ENCODE measurements at places on chromosomes 7 and 10.

DNA sequence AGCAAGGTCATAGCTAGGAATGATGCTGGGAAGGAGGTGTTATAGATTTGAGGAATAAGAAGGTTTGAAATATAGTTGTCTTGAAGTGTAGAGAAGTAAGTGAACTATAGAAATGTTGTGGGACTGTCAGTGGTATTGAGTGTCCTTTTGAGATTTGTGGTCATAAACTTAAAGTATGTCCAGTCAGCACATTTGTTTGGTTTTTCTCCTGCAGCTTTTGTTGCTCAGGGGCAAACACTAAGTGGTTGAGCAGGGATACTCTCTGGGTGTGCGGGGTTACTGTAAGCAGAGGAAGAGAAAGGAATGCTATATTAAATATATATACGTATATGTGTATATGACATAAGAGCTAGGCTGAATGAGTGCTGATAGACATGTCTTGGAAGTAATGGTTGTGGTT is 67.1 kb downstream of the HECTD2 start:
- DNase-seq, result no peak

- no peak for DNase-seq
Measured at GRCh38 chr7:96218664-96219243, 103.1 kb downstream of the SLC25A13 start.

DNA sequence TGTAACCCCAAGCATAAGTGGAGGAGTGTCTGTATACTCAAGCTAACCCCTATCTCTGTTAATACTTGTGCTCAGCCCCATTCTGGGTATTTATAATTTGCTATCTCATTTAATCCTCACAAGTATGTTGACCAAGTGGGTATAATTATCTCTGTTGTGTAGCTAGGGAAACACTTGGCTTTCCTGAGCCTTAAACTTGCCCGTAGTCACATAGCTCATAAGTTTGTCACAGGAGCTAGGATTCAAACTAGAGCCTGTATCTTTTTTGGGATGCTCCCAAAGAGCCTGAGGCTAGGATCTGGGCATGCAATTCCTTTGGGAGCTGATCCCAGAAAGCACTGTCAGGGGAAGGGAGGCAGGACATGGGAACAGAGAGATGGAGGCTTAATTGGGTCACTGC is 377.4 kb downstream of the GALNT17 start:
- no peak for DNase-seq

- DNase-seq, result no peak
Measured at GRCh38 chr7:40680657-40681056, 545.9 kb downstream of the SUGCT start.

DNA sequence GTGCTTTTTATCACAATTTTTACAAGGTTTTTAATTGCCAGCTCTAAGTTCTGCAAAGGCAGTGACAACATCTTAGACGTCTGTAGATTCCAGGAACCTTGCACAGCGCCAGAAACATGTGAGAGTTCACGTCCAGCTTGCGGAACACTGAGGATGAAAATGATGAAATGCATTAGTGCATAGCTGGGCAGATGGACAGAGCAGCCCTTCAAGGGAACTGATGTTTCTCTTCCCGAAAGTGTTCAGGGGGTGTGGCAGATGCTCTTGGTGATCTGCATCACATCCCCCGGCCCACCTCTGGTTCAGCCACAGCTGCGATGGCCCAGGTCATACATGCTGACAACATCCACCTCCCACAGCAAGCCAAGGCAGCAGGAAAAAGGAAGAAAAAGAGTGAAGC is 40.9 kb downstream of the ITIH5 start:
- DNase-seq, result no peak
